A549 treated with DMSO at 1 μM for 4 hours (cell line): ENCODE measurements at places on chromosomes 4 and X. TPM values are rescaled to one million over a fixed set of nuclear protein-coding genes. Genes with fewer than 3 reads are reported as not detected.

Gene MGAT4D
- not detected in 5 replicates for total RNA-seq

Gene EDNRA
- total RNA-seq = 0.30 to 0.63 TPM (median 0.36 TPM) in 5 replicates

Gene CENPVL3
- 0.11 to 0.22 TPM (median 0.19 TPM) in 5 replicates for total RNA-seq

Gene CCDC149
- 1.4 to 2.5 TPM (median 1.8 TPM) in 5 replicates for total RNA-seq

Gene XG
- total RNA-seq = 0.04 TPM in 1 of 5 replicates, not detected in the others

Gene F8A2
- total RNA-seq = not detected in 5 replicates

Gene TRPC5OS
- total RNA-seq = not detected in 5 replicates

Gene NEIL3
- total RNA-seq = 12.9 to 17.3 TPM (median 16.1 TPM) in 5 replicates

Gene ABHD18
- 2.4 to 5.0 TPM (median 4.0 TPM) in 5 replicates for total RNA-seq

Gene TEX13C
- total RNA-seq = 0.01 TPM in 1 of 5 replicates, not detected in the others
